ENCODE measurements at places on chromosomes 1 and 21.

DNA sequence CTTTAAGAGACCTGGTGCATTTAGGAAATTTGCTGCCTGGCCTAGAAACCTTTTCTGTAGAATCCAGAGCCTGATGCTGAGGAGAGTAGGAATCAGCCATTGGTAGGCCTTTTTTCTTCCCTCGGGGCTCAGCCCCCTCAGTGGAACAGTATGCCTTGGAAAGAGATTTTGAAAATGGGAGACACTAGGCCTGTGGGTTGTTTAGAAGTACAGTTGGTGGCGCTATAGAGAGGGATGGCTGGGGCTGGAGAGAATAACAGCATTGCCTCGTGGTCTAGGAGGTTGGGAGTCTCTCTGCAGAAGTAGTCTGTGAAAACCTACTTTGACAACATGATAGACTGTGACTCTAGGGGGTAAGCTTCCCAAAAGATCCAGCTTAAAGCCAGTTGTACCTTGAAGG is 8.2 kb downstream of the KIF2C start:
- no peak for DNase-seq

GRCh38 chr21:27571706-27572105 is 604.8 kb upstream of the ADAMTS5 start:
- DNase-seq: no peak

- DNase-seq: no peak
Measured at GRCh38 chr1:9633493-9633892, 18.0 kb upstream of the PIK3CD start.

GRCh38 chr1:47797575-47797974 is 199.6 kb downstream of the TRABD2B start:
- DNase-seq: no peak

- DNase-seq: no peak
Measured at GRCh38 chr1:155940482-155940992, 901 bp upstream of the RXFP4 start.

GRCh38 chr1:226110249-226111097 is 48.0 kb downstream of the H3-3A start:
- DNase-seq: no peak

GRCh38 chr1:211732293-211732980 is 57.0 kb upstream of the NEK2 start:
- DNase-seq: no peak

GRCh38 chr21:15729674-15730483 is at the start of gene USP25:
Gene USP25, plus strand, starts transcription at chr21:15729982. Its CDS starts 412 bp downstream, at chr21:15730394.
- peak; percentile 65 for DNase-seq

- peak; percentile 9 for DNase-seq
Measured at GRCh38 chr1:227131193-227131592, 187.1 kb downstream of the CDC42BPA start.

DNA sequence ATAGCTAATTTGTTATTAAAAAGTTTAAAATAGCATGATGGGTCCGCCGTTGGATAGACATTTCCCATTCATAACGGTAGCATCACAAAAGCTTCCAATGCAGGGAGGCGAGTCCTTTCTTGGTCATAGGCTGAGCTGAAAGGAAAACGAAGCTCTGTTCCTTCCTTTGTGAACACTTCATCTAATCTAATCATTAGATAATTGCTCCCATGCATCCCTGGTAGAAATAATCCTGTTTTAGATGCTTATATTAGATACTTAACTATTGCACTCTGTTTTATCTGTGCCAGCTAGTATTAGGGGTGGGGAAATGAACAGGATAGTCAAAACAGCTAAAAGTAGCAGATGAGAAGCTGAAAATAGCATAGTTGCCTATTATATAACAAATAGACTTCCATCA is 215.0 kb downstream of the SLC35F3 start:
- DNase-seq: no peak

GRCh38 chr1:91601554-91602376 is 101.1 kb downstream of the CDC7 start:
- DNase-seq: no peak

- peak; percentile 99 for DNase-seq
Measured at GRCh38 chr1:198937231-198938031, 298.6 kb downstream of the PTPRC start.

GRCh38 chr1:226846786-226847185 is 23.6 kb upstream of the PSEN2 start:
- peak; percentile 19 for DNase-seq

- no peak for DNase-seq
Measured at GRCh38 chr1:63779338-63780211, 5.8 kb downstream of the ROR1 start.

DNA sequence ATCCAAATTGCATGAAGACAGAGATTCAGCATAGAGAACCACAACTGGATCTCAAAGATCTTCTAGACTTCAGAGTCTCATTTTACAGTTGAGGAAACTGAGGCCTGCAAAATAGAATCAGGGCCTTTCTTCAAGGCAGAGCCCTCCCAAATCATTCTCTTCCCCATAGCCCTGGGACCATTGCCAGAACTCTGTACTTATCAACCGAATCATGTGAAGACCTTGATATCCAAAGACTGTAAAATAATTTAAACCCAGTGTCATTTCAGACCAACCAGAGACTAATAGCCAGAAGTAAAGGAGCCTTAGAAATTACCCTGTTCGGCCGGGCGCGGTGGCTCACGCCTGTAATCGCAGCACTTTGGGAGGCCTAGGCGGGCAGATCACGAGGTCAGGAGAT is 90.1 kb downstream of the DTL start:
- no peak for DNase-seq

- no peak for DNase-seq
Measured at GRCh38 chr21:15319727-15320126, 254.9 kb upstream of the NRIP1 start.

- DNase-seq: no peak
Measured at GRCh38 chr21:21324297-21324696, 326.1 kb downstream of the NCAM2 start.

DNA sequence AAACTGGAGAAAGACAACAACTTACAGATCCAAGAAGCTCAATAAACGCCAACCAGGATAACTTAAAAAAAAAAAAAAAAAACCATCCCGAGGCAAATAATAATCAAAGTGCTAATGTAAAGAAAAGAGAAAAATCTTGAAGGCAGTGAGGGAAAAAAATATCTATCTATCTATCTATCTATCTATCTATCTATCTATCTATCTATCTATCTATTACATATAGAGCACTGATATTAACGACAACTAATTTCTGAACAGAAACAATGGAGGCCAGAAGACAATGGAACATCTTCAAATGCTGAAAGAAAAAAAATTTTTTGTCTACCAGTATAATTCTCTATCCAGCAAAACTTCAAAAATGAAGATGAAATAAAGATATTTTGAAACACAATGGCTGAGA is 18.0 kb downstream of the PACC1 start:
- DNase-seq: no peak

DNA sequence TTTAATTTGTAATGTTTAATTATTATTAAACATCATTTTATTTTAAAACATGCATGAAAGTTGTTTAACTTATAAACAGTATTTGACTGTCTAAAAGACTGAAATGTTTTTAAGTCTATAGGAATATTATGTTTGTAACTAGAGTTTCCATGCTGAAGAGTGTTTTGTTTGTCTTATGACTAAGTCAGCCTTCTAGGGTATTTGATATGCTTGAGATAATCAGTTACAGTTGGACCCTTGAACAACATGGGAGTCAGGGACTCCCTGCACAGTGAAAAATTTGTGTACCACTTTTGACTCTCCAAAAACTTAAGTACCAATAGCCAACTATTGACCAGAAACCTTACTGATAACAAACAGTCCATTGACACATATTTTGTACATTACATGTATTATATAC is 45.5 kb upstream of the KANK4 start:
- no peak for DNase-seq

GRCh38 chr1:220796530-220796929 is 9.8 kb downstream of the MTARC1 start:
- DNase-seq: no peak

DNA sequence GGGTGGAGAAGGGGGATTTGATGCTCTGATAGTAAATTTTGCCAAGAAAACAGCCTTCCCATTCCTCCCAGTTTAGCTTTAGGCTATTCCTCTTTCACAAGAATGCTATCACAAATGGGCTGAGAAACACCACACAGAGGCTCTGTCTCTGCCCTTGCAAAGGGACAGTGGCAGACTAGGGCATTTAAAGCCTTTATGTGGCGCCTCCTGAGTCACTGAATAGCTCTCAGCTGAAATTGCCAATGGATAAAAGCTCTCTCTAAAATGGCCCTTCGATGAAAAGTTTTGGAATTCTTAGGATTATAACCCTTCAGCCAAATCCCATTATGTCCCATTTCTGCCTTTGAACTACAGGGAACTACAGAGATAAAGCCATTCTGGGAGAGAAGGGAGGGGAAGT is 1000.4 kb downstream of the ADGRL2 start:
- DNase-seq: no peak

DNA sequence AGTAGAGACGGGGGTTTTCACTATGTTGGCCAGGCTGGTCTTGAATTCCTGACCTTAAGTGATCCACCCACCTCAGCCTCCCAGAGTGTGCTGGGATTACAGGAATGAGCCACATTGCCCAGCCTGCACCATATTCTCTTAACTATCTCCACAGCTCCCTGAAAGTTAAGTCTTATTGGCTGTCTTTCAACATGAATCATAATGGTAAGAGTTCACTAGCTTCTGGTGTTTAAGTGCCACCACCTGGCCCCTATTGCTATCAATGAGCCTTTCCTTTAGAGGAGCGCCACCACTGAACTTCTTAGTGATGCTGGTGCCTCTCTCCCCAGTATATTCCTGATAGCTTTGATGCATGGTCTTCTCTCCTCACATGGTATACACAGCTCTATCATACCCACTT is 15.7 kb downstream of the ZFYVE9 start:
- DNase-seq: no peak

GRCh38 chr1:211420389-211420788 is 71.6 kb downstream of the RD3 start:
- no peak for DNase-seq

DNA sequence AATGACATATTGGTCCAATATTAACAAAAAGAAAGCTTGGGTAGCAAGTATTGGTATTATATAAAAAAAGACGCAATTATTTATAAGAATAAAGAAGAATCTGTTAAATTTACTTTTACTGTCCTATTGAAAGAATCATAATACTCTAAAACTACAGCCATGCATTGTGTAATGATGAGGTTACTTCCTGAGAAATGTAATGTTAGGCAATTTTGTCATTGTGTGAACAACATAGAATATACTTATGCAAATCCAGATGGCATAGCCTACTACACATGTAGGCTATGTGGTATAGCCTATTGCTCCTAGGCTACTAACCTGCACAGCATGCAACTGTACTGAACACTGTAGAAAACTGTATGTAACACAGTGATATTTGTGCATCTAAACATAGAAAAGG is 121.2 kb upstream of the PTGFR start:
- no peak for DNase-seq

DNA sequence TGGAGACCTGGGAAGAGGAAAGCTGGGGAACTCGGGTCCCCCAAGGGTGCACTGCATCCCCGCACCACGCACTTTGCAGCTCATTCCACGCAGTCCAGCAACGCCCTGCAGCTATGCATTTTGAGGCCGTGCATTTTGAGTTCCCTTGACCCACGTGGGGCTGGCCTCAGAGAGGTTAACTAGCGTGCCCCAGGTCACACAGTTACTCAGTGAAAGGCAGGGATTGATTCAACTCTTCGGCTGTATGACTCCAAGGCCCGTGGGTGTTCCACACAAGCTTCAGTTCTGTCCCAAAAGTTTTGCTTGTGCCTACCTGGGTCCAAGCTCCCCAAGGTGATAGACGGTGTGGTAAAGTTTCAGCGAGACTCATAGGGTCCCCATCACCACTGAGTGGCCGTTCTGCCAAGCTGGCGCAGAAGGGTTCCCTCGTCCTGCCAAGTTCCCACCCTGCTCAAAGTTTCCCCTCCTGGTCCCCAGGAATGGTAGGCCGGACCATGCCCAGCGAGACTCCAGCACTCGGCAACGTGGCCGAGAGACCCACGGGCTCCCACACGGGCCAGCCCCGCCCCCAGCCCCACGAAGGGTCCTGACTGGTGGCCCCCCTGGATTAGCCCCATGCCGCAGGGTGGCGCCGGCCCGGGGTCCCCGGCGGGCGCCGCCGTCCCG is 611 bp downstream of the HSPG2 start:
- no peak for DNase-seq

- no peak for DNase-seq
Measured at GRCh38 chr1:237580726-237581125, 310.0 kb downstream of the ZP4 start.

DNA sequence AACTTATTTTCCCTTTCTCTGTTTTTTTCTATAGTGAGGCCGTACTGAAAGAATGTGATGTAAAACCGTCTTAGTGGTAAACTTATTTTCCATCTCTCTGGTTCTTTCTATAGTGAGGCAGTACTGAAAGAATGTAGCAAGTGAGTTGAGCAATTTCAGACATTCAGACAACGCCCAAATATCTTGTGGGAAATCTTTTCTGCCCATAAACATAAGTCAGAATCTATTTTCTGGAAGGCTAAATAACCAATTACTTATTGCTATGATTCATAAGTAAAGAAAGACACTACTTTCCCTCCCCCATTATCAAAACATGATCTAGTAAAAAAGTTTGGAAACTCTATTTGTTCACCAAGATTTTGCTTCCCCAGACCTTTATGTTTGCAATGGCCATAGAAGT is 18.8 kb upstream of the SCCPDH start:
- no peak for DNase-seq

- no peak for DNase-seq
Measured at GRCh38 chr1:199901341-199901740, 126.2 kb upstream of the NR5A2 start.

DNA sequence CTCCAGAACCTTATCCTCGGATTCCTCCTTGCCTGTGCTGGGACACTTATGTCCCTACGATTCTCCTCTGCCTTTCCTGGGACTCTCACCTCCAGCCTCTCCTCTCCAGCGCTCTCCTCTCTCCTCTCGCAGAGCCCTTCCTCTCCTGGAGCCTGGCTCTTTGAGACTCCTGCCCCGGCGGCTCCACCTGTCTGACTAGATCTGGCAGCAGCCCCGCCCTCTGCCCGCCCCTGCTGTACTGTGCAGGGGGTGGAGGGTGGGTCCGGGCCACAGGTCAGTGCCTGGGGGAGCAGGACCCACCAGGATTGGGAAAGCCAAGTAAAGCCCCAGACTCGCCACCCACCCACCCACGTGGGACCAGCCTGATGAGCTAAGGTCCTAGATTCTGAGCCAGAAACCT is 1.6 kb downstream of the ELOVL1 start:
- DNase-seq: no peak

- DNase-seq: no peak
Measured at GRCh38 chr1:246792603-246793002, 68.4 kb downstream of the SCCPDH start.

DNA sequence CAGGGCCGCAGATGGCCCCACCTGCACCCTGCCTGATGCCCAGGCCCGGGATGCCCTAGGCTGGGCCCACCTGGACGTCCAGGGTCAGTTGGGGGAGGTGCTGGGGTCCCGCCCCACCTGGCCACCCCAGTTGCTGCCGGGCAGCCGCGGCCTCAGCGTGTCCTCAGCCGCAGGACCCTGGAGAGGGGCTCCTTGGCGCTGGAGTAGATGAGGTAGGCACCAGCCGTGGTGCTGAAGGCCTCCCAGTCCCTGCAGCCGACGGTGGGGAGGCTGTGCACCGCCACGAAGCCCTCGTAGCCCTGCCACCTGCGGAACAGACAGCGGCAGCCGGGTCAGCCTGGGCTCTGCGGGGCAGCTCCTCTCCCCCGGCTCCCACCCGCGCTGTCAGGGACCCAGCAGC is 40.4 kb downstream of the KRTAP10-1 start:
- no peak for DNase-seq
